Activated T-cell treated with anti-CD3 and anti-CD28 coated beads, Interleukin-2, amount 50 U/mL, for 72 hours (primary cell): ENCODE measurements at places on chromosomes 7 and 10.

DNA sequence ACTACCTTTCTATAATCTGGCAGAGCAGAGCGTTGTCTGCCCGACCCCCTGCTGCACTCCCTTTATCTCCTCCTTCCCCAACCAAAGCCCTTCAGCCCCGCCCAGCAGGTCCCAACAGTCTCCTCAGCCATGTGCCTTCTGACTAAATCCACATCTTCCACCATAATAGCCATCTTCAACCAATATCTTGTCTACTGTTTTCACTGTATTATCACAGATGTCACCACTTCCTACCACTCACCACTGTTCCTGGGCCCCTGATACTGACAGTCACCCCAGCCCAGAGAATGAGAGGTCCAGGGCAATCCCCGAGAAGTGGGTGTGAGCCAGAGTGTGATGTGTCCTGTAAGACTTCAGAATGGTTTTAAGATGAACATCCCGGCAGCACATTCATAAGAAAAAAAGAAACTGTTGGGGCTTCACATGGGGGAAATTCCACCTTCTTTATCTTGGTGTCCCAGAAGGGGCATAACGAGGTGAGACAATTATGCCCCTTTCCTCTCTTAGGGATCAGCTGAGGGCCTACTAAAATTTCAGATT is 25.3 kb downstream of the CCDC6 start:
- peak; percentile 90 for DNase-seq

DNA sequence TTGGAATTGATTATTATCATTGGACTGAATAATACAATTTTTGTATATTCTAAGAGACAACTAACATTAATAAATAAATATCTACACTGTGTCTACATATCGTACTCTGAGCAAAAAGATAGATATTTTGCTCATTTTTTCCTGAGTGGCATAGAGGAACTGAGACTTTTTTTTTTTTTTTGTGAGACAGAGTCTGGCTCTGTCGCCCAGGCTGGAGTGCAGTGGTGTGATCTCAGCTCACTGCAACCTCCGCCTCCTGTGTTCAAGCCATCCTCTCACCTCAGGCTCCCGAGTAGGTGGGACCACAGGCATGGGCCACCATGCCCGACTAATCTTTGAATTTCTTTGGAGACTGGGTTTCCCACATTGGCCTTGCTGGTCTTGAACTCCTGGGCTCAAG is 14.0 kb downstream of the KMT2E start:
- no peak for DNase-seq

GRCh38 chr7:112937651-112938415 is 147.6 kb upstream of the TMEM168 start:
- DNase-seq = no peak

DNA sequence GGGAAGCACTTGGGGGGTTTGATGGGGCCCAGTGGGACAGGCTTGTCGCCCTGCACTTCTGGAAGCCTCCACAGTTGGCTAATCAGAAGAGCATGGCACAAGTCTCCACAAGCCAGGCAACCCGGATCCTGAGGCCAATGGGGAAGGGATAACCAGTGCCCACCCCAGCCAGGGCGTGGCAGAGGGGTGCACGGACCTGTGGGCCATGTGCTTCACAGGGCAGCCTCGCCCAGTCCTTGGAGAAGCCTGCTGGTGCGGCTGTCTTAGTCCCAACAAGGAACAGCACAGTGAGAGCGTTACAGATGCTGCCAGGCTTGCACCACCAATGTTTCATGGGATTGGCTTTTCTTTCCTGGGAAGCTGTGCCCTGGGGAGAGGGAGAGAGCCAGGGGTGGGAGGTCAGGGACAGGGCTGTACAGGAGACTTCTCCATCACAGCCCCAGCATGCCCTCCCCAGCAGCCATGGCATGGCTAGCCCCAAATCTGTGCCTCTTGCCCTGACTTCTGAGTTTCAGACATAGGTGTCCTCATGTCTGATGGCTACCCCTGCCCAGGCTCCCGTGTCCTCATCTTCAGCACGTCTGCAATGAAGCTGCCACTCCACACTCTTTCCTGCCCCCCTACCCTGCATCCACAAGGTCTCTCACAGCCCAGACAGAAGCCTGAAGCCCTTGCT is 116.0 kb downstream of the PTPN20 start:
- no peak for DNase-seq

DNA sequence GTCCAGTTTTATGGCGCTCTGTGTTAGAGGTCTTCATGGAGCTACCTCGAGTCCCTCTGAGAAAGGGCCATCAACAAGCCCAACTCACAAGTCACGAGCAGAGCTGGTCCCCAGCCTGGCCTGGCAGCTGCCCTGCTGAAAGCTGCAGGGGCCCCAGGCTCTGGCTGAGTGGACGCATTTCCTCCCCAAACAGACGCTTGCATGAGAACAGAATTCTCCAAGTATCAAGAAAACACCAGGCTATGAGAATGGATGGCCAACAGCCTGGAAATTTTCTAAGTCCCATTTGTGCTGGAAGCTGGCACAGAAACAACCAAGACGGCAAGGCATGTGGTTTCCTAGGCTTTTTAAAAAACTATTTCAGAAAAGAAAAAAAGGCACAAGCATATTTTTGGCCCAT is 114.8 kb downstream of the FAM53B start:
- no peak for DNase-seq

GRCh38 chr10:53713431-53713830 is 940.8 kb upstream of the MBL2 start:
- no peak for DNase-seq

GRCh38 chr7:107833684-107834106 is 30.7 kb upstream of the SLC26A3 start:
- DNase-seq = no peak

GRCh38 chr7:2080477-2080876 is 152.3 kb downstream of the MAD1L1 start:
- no peak for DNase-seq

DNA sequence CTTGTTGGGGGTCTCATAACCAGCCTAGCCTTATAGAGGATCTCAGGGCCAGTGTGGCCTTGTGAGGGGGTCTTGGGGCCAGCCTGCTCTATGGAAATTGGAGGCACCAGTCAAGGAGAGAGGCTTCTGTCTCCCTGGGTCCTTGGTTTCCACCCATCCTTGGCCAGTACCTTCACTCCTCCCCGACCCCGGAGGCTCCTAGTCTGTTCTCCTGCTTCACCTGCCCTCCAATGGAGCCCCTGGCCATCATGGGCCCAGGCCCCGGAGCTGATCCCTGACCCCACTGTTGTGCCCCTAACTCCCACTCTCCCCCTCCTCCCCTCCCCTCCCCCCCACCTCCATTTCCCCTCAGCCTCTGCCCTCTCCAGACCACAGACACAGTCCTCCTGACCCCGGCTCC is 29.7 kb downstream of the RASGEF1A start:
- DNase-seq = no peak

DNA sequence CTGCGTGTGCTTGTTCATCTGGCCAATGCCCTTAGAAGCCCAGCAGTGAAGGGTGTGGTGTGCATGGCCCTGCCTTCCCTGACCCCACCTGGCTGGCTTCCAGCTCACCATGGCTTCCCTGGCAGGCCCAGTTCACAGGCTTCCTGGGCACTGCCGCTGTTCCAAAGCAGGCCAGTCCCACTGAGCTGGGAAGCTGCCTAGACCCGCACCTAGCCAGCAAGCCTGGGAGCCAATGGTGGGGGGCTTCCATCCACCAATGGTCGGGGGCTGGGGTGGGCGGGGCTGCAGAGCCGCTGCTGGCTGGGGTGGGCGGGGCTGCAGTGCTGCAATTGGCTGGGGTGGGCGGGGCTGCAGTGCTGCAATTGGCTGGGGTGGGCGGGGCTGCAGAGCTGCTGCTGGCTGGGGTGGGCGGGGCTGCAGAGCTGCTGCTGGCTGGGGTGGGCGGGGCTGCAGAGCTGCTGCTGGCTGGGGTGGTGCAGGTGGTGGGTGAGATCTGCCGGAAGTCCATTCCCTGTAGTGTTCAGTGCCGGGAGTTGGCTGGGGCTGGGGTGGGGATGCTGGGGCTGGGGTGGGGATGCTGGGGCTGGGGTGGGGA is 12.4 kb downstream of the CALY start:
- DNase-seq = peak; percentile 68

DNA sequence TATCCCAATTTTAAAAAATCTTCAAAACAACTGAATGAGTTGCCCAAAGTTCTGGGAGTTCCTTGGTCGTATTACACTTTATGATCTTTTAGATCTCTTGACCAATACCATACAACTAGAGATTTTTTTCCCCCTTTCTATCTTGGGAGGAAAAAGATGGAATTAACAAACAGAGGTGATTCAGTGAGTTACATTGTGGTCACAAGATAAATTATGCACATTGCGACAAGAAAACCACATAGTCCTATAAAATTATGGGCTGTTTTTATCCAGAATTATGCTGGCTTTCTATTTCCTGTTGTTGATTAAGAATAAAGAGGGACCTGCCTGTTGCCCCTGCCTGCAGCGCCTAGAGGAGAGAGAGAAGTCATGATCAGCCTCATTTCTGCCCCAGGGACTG is 8.2 kb upstream of the SGPL1 start:
- no peak for DNase-seq

DNA sequence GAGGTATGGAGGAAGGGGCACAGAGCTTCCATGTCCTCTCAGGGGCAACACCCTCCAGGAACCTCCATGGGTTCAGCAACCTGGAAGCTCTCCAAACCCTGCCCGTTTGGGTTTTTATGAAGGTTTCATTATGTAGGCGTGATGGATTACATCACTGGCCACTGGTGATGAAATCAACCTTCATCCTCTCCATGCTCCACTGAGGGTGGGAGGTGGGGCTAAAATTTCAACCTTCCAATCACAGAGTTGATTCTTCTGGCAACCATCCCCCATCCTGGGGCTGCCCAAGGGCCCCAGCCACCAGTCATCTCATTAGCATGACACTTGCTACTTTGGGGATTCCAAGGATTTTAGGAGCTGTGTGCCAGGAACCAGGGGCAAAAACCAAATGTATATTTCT is 90.1 kb downstream of the TEX36 start:
- no peak for DNase-seq

- DNase-seq = no peak
Measured at GRCh38 chr10:23053036-23053435, 42.3 kb upstream of the MSRB2 start.

- no peak for DNase-seq
Measured at GRCh38 chr7:132933072-132933458, 148.8 kb downstream of the CHCHD3 start.

- DNase-seq = no peak
Measured at GRCh38 chr10:104284846-104285245, 15.9 kb downstream of the GSTO2 start.
